ENCODE measurements at places on chromosomes 12 and 14. TPM values are rescaled to one million over a fixed set of nuclear protein-coding genes. Genes with fewer than 3 reads are reported as not detected.

Gene FAM234B
- 6.9 TPM for total RNA-seq

Gene DIO2
- total RNA-seq, result not detected

Gene ENDOU
- not detected for total RNA-seq

Gene SIX6
- not detected for total RNA-seq

Gene GPR68
- total RNA-seq, result 14.0 TPM

Gene NUP37
- 107 TPM for total RNA-seq

Gene DIO3
- not detected for total RNA-seq

Gene RNASE3
- total RNA-seq, result not detected

Gene PMCH
- 0.68 TPM for total RNA-seq

All from activated naive CD8-positive, alpha-beta T cell treated with anti-CD3 and anti-CD28 coated beads for 36 hours (primary cell).